ENCODE measurements at places on chromosomes 12 and 14.
A peak's percentile ranks its signal among the peaks of the same experiment; 100 is the strongest.

DNA sequence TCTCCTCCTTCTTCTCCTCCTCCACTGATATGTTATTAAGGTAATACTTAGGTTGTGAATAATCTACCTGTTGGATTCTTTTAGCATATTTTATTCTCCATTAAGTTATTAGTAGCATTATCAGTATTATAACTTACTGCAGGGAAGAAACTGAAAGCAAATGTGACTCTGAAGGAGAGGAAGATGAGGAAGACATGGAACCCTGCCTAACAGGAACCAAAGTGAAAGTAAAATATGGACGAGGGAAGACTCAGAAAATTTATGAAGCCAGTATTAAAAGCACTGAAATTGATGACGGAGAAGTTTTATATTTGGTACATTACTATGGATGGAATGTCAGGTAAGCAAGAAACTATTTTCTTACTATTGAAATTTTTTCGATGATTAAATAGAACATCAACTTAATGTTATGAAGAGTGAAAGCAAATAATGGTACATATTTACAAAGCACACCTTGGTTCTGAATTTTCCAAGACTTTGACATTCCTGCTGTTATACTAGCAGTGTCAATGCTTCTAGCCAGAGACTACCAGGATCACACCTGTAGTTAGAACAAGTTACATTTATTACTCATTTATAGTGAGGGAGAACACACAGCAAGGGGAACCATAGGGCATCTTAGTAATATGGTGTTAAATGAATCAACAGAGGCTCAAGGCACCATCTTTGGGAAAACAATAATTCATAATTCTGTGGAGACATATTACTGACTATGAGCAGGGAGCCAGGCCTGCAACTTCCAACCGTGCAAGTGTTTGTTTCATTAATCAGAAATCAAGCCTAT lies 42.0 kb upstream of the TOMM20L start:
- no peak for DNase-seq

- DNase-seq = no peak
Measured at GRCh38 chr12:104399740-104400612, 56.8 kb upstream of the CHST11 start.

GRCh38 chr12:68641138-68641537 lies 30.4 kb downstream of the RAP1B start:
- DNase-seq = no peak

DNA sequence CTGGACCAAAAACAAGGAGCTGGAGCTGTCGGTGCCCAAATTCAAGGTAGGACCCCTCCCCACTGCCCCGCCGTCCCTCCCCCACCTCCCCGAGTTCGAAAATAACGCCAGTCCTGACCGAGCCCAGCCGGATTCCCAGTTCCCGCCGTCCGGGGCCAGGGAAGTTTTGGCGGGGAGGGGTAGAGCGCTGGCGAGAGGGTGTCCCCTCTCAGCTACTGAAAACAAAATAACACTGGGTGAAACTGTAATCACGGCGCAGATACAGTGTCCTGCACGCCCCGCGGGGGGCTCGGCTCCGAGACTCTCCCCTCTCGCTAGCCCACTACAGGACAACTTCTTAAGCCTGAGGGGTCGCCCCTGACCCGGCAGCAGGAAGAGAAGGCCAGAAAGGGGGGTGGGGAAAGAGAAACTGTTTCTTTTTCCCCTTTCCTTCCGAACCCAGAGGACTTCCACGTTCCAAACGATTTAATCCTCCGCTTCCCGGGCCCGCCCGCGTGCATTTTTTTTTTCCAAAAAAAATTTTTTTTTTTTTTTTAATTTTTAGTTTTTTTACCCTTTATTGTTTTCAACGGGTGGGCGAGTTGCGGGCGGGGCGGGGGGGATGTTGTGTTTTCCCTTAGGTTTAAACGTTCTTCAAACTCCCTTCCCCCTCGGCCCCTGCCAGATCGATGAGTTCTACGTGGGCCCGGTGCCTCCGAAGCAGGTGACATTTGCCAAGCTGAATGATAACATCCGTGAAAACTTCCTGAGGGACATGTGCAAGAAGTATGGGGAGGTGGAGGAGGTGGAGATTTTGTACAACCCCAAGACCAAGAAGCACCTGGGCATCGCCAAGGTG lies 1.6 kb downstream of the SETD1B start:
- DNase-seq = no peak

DNA sequence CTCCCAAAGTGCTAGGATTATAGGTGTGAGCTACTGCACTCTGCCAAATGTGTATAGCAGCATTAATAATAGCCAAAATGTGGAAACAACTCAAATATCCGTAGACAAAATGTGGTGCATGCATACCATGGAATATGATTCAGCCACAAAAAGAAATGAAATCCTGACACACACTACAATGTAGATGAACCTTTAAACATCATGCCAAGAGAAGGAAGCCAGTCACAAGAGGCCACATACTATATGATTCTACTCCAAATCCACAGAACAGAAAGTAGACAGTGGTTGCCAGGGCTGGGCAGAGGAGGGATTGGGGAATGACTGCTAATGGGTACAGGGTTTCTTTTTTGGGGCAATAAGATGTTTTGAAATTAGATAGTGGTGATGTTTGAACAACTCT lies 7.7 kb upstream of the TMED2 start:
- no peak for DNase-seq

GRCh38 chr12:76556368-76556767 lies 3.2 kb downstream of the OSBPL8 start:
- no peak for DNase-seq

DNA sequence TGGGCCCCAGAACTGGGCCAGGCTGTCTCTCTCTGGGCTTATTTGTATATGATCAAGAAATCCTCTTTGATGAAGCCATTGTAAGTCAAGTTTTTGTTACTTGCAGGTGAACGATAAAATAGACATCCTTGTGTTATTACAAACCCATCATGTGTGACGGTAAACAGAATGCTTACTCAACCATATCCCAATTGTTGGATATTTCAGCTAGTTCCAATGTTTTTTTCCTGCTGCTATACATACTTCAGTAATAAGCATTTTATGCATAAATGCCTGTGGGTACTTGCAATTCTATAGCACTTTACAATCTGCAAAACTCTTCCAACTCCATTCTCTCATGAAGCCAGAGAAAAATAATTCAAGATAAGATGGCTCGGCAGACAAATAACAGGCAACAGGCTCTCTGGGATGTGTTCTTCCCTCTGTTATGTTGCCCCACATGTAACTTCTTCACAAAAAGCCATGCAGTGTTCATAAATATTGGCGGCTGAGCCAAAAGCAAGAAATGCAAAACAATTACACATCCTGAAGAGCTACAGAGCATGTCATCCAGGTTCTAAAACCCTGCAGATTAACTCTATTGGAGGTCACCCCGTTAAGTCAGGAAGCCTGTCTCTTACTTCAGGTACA lies 69.5 kb downstream of the CLMN start:
- no peak for DNase-seq

DNA sequence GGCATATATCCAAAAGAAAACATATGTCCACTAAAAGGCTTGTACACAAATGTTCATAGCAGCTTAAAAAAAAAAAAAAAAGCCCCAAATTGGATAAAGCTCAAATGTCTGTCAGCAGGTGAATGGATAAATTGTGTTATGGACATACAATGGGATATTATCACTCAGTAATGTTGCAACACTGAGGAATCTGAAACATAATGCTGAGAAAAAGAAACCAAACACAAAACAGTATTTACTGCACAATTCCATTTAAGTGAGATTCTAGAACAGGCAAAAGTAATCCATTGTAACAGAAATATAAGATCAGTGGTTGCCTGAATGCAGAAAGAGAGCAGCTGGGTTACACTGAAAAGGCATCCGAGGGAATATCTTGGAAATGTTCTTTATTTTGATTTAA lies 117.9 kb downstream of the SLC15A5 start:
- no peak for DNase-seq

DNA sequence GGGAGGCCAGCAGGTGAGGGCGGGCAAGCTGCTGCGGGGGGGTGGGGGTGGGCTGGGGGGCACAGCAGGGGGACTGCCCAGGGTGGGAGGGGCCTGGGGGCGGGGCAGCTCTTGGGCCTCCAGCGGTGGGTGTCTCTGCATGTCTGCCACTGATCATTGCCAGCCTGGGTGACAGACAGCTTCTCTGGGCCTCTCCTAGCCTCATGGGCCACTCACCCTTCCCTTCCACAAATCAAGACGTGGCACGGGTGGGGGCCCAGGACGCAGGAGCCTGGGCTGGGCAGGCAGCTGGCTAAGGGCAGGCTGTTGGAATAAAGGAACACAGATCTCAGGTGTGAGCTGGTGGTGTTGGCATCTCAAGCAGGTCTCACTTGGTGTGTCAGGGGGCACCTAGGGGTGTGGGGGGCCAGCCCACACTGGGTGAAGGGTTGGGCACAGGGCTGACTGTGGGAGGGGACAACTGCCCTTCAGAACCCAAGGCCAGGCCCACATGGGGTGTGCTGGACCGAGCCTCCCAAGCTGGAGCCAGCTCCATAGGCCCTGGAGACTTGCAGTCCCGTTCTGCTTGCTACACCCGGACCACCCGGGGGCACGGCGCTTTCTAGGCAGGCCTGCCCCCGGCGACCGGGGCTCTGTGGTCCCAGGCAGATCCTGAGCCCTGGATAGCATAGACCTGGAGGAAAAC lies 3.0 kb downstream of the TEDC1 start:
- no peak for DNase-seq

DNA sequence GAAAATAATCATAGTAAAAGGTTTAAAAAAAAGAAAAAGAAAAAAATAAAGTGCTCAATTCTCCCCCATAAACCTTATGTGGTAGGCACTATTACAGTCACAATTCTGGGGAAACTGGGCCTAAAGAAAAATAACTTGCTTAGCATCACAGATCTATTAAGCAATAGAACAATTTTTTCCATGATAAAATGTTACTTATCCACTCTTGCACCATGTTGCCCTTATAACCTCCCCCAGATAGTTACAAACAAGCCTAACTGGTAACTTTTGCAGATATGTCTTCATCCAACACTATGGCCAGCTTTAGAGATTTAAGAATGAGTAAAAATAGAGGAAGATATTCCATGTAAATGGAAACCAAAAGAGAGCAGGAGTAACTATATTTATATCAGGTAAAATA lies 164.8 kb downstream of the DUSP6 start:
- no peak for DNase-seq

GRCh38 chr14:74863274-74863673 lies 12.7 kb downstream of the PROX2 start:
- DNase-seq = no peak

- peak; percentile 85 for DNase-seq
Measured at GRCh38 chr12:103560604-103561101, 26.4 kb upstream of the STAB2 start.

- no peak for DNase-seq
Measured at GRCh38 chr12:48198985-48199384, 4.1 kb downstream of the OR10AD1 start.

GRCh38 chr12:121214166-121214777 lies 4.3 kb downstream of the P2RX4 start:
- DNase-seq = no peak

DNA sequence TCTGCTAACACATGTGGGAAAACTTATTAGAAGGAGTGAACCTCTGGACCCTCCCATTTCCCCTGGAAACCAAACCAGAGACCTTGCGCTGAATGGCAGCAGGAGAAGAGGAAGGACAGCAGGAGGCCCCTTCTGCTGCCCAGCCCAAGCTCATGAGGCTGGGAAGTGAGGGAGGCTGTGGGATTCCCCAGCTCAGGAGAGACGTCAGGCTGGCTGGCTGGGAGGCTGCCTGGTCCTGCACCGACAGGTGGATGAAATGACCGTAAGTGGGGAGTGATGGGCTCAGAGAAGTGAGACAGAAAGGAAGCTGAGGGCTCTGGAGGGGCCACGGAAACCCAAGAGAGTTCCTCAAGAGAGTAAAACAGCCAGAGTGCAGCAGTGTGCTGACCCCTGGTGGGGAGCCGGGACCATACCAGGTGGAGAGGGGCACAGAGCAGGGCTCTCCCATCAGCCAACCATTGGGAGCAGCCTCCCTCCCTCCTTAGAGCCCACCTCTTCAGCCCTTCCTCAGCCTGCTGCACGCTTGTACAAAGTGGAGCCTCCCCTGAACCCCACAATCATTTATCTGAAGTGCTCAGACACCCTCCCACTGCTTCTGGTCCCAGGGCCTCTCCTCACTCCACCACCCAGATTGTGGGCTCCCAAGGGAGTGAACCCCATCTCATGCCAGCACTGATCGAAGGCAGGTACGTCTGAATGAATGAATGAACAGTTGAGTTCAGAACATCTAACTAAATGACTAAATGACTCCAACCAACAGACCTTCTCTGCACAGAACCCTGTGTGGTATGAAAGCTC lies 14.0 kb downstream of the TAMALIN start:
- no peak for DNase-seq

GRCh38 chr14:65419593-65420252 lies 7.2 kb downstream of the FUT8 start:
- DNase-seq = no peak

DNA sequence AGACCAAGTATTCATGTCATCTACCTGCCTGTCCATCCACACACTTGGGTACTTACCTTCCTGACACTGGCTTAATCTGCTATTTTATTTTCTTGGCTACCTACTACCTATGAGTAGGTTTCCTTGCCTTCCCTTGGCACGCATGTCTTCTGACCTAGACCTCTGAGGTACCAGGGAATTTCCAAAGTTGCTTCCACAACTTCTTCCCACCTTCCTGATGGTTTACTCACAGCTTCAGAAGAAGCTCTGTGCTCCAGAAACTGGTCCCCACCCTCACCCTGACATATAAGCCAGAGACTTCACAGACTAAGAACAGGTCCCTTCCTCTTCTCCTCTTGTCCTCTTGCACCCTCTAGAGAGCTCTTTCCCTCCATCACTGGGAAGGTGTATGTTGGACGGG lies 35.7 kb upstream of the DDX11 start:
- DNase-seq = no peak

GRCh38 chr12:16603260-16603915 lies 2.6 kb downstream of the LMO3 start:
- no peak for DNase-seq

GRCh38 chr12:101678081-101678480 lies 19.4 kb upstream of the CHPT1 start:
- no peak for DNase-seq

- no peak for DNase-seq
Measured at GRCh38 chr12:130286041-130286440, 51.6 kb upstream of the PIWIL1 start.

GRCh38 chr12:55996201-55996714 lies 818 bp upstream of the SUOX start:
- DNase-seq = no peak

- no peak for DNase-seq
Measured at GRCh38 chr12:34406996-34407300, 384.7 kb downstream of the ALG10 start.

GRCh38 chr12:13864081-13864673 lies 117.2 kb downstream of the GRIN2B start:
- peak; percentile 23 for DNase-seq

GRCh38 chr12:121560392-121561008 lies 20.3 kb downstream of the KDM2B start:
- no peak for DNase-seq

- DNase-seq = no peak
Measured at GRCh38 chr12:132214891-132215290, 70.6 kb downstream of the NOC4L start.
